ENCODE measurements at places on chromosomes 4 and X.

DNA sequence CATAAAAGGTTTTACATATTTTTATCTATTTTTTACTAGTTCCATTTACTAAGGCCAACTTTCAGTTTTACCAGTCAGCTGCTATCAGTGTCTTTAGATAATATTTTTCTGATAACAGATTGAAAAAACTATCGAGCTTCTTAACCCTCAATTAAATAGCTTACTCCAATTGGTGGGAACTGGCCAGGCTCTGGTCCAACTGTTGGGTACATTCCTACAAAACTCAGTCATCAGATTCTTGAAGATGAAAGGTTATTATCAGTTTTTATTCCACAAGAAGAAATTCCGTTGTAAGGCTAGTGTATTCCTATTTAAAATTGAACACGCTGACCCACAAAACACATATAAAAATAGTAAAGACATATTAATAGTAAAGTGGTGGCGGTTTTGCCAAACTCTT is 346.2 kb downstream of the MAPK10 start:
- no peak for DNase-seq

GRCh38 chr4:109206620-109207019 is 95.8 kb downstream of the COL25A1 start:
- DNase-seq: no peak

DNA sequence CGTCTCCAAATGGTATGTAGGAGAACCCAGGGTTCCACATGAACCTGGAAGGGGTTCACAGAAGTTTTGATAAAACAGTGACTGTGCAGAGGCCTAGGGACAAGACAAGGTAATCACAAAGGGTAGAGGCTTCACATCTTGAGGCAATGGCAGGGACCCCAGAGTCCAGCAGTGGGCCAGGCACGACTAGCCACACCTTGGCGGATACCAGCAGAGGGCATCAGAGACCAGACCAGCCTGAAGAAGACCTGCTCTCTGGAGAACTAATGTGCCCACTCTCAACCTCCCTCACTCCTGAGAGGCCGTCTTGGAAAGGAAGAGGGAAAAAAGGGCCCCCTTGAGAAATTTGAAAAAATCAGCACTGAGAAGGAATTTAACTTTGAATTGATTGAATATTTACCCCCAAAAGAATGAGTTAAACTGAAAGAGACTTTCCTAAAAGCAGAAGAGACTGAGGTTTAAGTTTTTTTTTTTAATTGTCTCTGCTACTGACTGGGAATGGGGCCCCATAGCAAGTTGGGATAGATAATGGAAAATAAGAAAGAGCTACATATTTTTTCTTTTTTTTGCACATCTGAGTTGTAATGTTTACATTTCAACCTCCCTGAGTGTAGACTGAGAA is 243.8 kb upstream of the JADE1 start:
- peak; percentile 17 for DNase-seq

DNA sequence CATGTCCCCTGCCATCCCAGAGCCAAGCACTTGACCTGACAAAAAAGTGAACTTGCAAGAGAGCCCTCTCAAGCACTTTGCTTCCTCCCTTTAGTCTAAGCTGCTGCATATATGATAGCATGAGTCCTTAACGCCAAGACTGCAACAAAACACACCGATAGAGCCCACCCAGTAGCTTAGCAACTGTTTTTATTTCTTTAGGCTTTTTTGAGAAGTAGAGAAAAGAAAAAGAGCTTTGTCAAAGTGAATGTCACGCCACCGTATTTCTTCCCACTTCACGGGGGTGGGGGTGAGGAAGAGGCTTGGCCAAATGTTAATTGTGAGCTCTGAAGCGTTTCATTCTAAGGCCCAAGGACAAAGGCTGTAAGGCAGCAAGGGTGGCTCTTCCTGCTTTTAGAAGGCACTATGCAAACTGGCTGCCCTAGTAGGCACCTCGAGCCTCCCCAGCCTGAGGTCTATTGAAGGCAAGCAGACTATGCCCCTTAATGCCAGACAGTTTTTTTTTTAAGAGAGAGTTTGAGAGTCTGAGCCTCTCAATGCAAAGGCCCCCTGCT is 138.6 kb downstream of the HS6ST2 start:
- no peak for DNase-seq

- DNase-seq: no peak
Measured at GRCh38 chrX:56800801-56801200, 71.8 kb downstream of the NBDY start.

DNA sequence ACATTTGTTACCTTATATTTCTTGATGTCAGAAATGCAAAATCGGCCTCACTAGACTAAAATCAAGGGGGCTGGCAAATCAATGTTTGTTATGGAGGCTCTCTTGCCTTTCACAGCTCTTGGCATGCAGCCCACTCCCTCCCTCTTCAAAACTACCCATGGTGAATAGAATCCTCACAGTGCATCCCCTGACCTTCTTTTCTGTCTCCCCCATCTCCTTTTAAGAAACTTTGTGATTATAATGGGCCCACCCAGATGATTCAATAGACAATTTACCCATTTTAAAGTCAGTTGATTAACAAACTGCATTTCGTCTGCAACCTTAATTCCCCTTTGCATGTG is 184.0 kb downstream of the PCDH7 start:
- no peak for DNase-seq

GRCh38 chr4:156665780-156666366 is 305.7 kb downstream of the PDGFC start:
- DNase-seq: no peak

- DNase-seq: no peak
Measured at GRCh38 chrX:12894074-12895030, 12.1 kb upstream of the TLR8 start.

- no peak for DNase-seq
Measured at GRCh38 chrX:100297728-100298127, 112.3 kb downstream of the PCDH19 start.

- DNase-seq: no peak
Measured at GRCh38 chrX:23626651-23627050, 40.6 kb upstream of the PRDX4 start.

DNA sequence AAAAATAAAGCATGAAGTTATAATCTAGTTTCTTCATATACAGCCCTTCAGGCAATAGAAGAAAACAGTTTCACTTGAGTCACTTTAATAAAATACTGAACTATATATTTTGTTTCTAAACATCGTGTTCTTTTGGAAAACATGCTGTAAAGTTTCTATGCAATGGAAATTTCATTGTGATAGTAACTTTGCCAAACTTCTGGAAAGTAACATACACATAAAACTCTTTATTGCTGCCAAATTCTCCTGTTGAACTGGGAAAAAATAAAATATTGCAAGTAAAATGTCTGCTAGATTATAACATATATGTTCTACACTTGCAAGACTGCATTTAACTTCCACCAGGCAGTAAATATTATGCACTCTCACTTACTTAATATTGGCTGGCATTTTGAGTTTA is 635.4 kb downstream of the SPRY1 start:
- DNase-seq: no peak

- no peak for DNase-seq
Measured at GRCh38 chrX:15721911-15722310, 16.2 kb upstream of the CA5B start.

GRCh38 chr4:94365304-94365703 is 22.7 kb upstream of the HPGDS start:
- no peak for DNase-seq

- no peak for DNase-seq
Measured at GRCh38 chr4:7585768-7586167, 151.0 kb upstream of the PSAPL1 start.

GRCh38 chr4:82755650-82756049 is 42.9 kb downstream of the SCD5 start:
- no peak for DNase-seq

- no peak for DNase-seq
Measured at GRCh38 chr4:24091639-24092233, 201.9 kb upstream of the PPARGC1A start.

DNA sequence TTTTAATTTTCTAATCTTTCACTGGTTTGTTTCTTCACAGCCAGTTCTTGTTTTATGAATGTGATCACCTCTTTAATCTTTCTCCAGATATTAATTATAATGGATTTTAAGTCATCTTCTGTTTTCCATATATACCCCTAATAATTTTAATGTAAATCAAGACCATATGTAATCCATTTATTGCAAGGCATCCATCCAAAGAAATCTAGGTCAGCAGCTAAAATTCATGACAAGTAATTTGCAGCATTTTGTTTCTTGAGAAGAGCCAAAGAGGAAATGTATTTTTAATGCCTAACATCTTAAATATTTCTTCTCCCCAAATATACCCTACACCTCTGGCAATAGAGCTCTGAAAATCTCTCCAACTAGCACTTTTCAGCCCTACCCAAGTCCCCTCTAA is 81.1 kb downstream of the SUPT20HL2 start:
- no peak for DNase-seq

DNA sequence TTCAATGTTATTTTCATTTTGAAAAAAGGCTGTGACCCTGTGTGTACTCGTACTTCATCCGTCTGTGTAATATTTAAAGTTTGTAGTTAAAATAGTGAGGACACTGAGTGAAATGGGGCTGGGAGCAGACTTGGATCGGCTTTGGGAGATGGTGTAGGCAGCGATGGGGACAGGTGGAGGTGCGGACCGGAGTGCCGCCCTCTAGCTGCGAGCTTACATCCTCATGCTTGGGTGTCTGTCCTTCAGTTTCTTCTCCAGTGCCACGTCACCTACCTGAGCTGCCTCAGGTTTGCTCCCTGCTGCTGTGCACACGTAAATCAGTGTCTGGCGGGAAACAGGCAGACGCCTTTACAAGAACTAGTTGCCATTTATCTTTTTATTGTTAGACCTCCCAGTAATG is 146.1 kb downstream of the GPR143 start:
- DNase-seq: no peak

- DNase-seq: no peak
Measured at GRCh38 chrX:100895365-100896075, 21.4 kb upstream of the NOX1 start.

DNA sequence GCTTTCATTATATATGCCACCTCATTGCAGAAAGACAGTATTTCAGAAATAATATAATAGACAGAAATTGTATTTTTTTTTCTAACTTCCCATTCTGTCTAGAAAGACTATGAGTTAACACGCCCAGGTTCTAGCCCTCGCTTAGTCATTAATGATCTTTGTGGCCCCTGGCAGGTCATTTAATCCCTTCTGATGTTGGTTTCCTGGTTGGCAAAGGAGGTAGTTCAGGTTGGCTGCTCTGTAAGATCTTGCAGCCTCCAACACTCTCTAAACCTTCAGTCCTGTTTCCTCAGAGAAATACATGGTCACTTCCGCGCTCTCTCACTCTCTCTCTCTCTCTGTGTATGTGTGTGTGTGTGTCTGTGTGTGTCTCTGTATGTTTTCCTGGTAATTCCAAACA is 156.3 kb upstream of the NOCT start:
- no peak for DNase-seq

- no peak for DNase-seq
Measured at GRCh38 chr4:171430495-171430894, 382.7 kb upstream of the GALNTL6 start.

DNA sequence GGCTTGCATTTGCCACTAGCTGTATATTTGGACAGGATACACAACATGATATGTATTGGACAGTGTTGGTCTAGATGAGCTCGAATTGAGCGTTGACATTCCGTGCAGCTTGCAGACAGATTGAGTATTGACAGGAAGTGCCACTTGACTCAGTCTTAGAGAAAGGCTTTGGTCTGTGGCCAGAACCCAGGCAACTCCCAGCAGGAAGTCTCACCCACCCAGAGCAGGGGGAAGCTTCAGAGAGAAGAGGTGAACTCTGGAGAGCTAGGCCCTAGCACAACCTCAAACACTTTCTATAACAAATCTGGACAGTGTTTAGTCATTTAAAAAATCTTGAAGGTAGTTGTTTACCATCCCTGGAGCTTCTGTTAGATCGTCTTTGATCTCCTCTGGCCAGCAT is 280.5 kb downstream of the FBXW7 start:
- no peak for DNase-seq

DNA sequence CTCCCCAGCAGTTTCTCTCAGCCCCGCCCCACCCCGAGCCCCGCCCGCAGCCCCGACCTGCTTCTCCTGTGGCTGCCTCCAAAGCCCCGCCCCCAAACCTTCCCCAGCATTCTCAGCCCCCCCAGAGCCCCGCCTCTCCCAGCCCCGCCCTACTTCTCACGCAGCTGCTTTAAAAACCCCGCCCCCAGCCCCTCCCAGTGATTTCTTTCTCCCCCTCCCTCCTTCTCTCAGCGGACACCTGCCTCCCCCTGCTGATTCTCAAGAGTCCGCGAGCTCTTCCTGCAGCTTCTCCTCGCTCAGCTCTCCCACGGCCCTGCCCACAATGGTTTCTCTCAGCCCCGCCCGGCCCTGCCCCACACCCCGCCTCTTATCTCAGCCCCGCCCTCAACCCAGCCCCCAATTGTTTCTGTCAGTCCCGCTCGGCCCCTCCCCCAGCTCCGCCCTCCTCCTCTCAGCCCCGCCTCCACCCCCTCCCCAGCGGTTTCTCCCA is 636 bp upstream of the EOLA1 start:
- DNase-seq: peak; percentile 74

DNA sequence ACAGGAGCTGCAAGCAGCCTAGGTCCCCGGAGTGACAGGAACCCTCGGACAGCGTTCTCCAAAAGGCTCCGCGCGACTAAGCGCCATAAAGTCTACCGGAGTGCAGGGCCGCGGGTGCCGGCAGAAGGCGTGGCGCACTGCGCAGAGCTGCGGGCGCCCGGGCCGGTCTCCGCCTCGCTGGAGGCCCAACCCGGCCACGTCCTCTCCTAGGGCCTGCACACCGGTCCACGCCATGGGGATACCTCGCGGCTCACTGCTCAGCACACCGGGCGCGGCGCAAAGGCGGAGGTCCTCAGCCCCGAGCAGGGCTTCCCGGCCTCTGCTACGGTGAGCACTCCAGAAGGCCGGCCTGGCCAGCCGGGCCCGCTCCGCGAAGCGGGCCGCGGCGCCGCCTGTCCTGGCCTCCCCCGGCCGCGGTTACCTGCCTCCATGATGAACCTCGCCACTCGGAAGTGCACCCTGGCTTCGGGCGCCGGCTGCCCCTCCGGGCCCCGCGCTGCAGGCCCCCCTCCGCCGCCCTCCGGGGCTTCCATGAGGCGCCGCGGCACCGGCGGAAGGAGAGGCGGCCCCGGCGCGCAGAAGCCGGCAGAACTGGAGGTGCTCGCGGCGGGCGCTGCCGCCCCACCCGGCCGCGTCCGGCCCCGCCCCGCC is at the start of gene CCNQ:
Gene CCNQ, minus strand, starts transcription at position 599 of the 651 bp plus-strand sequence. Its CDS starts 66 bp downstream, at position 533.
- DNase-seq: no peak

DNA sequence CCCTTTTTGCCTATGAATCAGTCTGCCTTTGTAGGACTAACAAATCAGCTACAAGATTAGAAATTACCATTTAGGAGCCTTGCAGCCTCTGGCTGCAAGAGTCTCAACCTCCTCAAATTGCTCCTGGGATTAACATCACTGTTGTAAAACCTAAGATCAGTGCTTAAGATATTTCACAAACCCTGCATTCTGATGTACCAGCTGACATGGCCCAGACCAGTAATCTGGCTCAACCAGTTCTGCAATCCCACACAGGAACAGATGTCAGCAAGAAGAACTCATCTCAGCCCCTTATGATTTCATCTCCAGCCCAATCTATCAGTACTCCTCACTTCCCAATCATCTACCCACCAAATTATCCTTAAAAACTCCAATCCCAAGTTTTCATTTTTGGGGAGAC is 32.5 kb upstream of the AADAT start:
- DNase-seq: no peak

GRCh38 chr4:140049024-140049848 is 104.7 kb downstream of the MAML3 start:
- DNase-seq: peak; percentile 58
